Activated T-helper 1 cell treated with Interleukin-2 at 50 U/mL for 16 hours (primary cell): ENCODE measurements at places on chromosomes 16 and 17.

DNA sequence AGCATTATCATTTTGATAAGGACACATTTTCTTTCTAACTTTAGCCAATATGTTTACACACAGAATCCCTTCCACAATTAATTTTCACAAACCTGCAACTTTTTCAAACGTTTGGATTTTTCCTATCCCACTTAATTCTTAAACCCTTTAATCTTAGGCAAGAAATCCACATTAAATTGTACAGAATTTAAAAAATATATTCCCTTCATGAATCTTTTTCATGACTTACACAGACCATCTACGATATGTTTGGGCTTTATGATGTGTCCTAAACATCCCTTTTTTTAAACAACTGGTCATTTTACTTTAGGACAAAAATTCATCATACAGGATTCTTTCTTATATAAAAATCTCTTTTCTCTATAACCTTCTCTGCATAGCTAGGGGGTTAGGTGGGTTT is 241.5 kb upstream of the CNTNAP4 start:
- DNase-seq = no peak

DNA sequence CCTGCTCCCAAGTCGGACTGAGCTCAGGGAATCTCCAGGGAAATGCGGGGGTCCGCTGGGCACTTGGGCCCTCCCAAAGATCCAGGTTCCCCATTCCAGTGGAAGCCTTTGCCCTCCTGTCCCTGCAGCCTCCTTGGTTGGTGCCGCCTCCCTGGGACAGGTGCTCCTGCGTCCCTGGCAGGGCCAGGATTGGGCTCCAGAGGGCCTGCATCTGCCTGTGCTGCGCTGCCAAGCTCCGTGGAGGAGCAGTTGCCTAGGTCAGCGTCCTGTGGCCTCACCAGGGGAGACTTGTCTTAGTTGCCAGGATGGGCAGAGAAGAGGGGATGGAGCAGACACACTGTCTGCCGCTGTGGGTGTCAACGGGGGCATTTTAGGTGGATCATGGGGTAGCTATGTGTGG is 67.1 kb downstream of the MSI2 start:
- no peak for DNase-seq

- DNase-seq = no peak
Observed at GRCh38 chr16:17211797-17212196, 259.0 kb downstream of the XYLT1 start.

- DNase-seq = no peak
Observed at GRCh38 chr16:89184933-89185794, 13.6 kb downstream of the CDH15 start.

- no peak for DNase-seq
Observed at GRCh38 chr17:55264278-55264644, 499 bp upstream of the HLF start.

DNA sequence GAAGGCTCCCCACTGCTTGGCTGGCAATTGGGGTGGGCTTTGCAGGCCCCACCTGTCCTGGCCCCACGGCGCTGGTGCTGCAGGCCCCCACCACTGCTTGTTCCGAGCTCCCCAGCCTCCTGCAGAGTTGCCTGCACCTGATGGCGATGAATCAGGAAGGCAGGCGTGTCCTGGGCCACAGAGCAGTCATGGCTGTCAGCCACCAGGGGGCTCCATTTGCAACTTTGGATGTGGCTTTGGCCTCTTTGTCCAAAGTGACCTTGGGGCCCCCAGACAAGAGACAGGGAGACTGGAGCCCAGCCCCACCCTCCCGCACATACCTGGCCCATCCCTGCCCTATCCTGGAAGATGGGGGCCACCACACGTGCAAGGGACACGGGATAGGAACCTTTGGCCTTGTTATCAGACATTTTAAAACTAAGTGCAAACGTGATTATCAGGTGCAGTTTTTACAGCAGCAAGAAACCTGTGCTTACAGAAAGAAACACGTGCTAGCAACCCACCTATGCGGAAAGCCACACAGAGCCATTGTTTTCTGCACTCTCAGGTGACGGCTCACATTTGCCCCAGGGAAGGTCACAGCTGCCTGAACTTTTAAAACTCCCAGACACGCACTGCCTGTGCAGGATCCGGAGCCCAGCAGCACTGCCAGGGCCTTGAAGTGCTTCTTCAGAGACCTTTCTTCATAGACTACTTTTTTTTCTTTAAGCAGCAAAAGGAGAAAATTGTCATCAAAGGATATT is at the start of gene DNASE1:
Gene DNASE1, plus strand, starts transcription at position 443 of the 743 bp plus-strand sequence. CDS start 683 bp downstream, outside the sequence.
- DNase-seq = peak; percentile 22

DNA sequence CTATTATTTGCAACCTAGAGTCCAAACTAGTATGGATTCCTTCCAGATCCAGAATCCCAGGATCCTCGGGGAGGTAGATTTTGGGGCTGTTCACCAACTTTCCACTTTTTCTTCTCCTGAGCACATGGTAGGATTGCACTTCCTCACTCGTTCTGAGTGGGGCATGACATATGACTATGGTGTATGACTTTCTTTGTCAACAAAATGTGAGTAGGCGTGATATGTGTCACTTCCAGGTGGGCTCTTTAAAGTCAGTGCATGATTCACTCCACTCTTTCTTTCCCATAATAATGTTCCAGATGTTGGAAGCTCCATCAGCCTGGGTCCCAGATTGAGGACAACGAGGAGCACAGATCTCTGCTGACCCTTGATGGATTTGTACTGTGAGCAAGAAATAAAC is 21.5 kb downstream of the IRX5 start:
- DNase-seq = no peak
